ENCODE measurements at places on chromosomes 6 and 20.

- no peak for DNase-seq
Observed at GRCh38 chr6:100622907-100623692, 158.4 kb upstream of the SIM1 start.

GRCh38 chr6:158819977-158820622, 932 bp upstream of the EZR start:
- no peak for DNase-seq

GRCh38 chr6:128964233-128964755, 81.4 kb downstream of the LAMA2 start:
- DNase-seq = no peak

DNA sequence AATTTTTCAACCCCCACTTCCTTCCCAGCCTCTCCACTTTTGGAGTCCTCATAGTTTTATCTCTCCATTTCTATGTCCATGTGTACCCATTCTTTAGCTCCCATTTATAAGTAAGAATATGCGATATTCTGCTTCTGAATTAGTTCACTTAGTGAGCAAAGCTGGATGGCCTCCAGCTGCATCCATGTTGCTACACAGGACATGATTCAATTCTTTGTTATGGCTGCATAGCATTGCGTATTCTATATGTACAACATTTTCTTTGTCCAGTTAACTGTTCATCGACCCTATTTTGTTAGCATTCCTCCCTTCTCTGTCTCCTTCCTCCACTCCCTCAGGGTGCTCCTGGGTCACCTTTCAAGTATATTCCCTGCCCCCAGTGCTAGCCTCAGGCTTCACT, 210.0 kb upstream of the SSTR4 start:
- DNase-seq = no peak

- DNase-seq = no peak
Observed at GRCh38 chr6:56026455-56027180, 151.2 kb upstream of the BMP5 start.

DNA sequence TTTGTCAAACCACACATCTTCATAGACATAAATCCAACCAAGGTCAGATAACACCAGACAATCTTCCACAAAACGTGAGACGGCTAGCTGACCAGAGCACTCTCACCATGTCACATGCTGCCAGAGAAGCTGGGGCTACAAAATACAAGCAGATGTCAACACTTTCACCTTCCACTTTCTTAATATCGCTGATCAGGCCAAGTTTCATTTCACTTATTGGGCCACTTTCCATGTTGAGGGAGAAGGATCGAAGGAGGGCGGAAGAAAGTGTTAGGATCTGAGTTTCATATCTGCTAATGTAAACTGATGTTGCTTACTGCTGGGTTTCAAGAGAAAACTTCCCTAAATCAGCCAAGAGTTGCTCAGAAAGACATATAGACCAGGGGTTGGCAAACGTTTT, 177.0 kb upstream of the PRDM1 start:
- DNase-seq = no peak

GRCh38 chr6:90158936-90159335, 137.7 kb downstream of the BACH2 start:
- no peak for DNase-seq

DNA sequence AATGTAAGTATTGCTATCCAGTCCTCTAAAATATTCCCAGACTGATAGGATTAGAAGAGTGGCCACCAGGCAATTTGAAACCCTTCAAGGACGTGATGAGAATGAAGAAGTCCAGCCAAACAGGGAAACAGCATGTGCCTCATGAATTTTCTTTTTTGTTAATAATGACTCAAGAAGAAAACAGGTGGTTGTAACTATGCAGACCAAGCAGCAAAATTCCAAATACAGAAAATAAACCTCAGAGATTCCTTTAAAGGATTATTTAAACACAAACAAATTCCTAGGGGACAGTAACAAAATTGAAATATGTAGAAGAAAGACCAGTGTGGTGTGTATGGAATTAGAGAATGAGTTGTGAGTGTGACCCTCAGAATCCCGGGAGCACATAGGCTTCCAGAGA, 239.2 kb downstream of the KCNQ5 start:
- no peak for DNase-seq

DNA sequence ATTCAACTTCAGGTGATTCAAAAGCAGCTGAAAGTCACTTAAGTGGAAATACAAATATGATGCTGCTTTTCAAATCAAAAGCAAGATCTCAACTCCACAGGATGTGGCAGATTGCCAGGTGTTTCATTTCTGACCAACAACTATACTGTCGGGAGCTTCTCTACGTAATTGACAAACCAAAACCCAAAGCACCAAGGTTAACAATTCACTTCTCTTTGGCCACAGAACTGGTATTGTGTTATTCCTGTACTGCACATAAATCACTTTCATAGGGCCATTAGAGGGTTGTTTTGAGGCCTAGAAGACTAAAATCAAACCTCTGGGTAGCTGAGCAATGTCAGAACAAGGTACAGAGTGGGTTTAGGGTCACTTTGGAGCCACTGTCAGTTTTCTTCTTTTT, 169.7 kb downstream of the HAO1 start:
- DNase-seq = no peak

DNA sequence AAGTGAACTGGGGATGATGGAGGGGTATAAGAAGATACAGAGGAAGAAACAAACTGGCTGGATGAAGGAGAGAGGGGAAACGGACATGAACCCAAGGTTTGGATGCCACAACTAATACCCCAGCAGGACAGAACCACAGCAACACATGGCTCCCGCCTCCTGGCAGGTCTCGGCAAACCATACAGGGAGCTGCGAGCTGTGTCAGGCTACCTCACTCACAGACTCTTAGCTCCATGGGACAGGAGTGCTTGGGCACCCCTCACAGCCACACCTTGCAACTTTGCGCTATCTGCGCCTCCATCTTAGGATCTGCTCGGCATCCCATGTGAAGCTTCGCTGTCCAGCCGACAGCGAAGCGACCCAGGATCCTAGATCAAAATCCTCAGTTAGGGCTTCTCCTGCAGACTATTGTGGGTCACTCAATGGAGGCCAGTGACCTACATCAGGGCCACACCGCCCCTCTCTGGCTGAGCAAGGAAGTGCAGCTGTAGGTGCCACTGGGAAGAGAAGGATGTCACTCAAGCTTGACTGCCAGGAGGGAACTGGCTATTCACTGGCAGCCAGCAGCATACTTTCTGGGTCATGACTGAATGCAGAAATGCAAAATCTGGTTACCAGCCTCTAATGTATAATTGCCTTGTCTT, 174.4 kb upstream of the RIN2 start:
- DNase-seq = peak; percentile 58

- DNase-seq = peak; percentile 73
Observed at GRCh38 chr6:125904871-125905270, 51.7 kb upstream of the HINT3 start.

DNA sequence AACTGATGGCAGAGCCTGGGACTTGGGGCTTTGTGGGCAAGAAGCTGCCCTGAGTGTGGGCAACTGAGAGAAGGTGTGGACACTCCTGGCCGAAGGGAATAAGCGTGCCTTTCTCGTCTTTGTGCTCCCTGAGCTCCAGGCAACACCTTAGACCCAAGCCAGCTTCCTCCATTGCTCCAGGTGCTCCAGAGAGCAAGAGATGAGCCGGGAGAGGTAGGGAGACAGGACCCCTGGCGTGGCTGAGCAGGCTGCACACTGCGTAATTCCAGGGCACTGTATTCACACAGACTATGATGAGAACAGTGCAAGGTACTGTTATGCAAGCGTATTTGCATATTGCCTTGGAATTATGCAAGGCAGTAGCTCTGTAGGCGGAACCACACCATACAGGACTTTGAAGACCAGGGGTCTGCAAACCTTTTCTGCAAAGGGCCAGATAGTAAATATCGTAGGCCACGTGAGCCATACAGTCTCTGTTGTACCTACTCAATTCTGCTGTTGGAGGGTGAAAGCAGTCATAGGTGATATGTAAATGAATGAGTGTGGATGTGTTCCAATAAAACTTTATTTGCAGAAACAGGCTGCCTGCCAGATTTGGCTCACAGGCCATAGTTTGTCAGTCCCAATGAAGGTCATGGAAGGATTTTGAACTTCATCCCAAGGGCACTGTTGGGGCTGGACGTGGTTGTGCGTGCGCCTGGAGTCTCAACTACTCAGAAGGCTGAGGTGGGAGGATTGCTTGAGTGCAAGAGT, 42.1 kb upstream of the FAM83D start:
- no peak for DNase-seq

DNA sequence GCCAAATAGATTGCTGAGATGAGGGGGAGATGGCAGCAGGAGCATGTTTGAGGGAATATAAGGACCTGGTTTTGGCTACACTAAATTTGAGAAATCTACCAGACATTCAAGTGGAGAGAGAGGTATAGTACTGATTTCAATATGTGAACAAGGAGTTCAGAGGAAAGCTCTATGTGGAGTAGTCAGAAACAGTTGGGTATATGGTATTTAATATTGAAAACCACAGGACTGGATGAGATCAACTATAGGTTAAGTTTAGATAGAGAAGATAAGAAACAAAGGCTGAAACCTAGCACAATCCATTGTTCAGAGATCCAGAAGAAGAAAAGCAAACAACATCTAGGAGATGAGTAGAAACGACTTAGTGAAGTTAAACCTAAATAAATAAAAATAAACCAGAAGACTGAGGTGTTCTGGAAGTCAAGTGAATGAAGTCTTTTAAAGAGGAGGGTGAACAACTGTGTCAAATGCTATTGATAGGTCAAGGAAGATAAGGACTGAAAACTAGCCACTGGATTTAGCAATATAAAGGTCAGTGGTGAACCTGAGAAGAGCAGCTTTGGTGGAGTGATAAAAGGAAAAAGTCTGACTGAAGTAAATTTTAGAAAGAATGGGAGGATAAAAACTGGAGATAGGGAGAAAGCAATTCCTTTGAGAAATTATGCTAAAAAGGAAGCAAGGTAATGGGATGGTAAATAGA, 121.2 kb upstream of the RUNX2 start:
- DNase-seq = no peak

DNA sequence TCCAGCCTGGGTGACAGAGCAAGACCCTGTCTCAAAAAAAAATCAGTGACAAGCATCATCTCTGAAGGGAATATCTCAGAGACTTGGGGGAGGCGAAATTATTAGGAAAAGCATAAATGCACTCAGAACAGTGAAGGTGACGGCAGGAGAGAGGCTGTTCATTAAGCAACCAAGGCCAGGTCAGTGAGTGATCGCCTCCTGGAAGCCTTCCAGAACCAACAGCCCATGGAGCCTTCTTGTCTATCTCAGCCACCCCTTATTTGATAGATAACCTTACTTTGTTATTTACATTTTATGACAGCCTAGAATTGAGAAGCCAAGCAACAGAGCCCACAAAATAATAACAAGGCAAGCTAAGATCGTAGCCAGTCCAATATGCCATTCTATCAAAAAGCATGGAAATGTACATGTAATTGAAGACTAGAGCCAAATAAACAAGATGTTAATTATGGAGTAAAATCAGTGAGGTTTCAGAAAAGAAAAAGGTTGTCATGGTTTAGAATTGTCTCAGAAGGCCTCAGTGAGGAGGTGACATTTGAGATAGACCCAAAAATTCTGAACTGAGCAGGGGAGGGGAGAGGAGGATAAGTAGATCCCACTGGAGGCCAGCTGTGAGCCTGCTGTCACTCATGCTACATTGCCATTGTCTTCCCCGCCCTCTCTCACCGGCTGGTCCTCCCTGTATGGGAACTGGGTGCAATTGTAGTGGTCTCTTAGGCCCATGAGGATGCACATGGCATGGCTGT, 17.8 kb downstream of the BNIP5 start:
- no peak for DNase-seq

GRCh38 chr6:147384029-147384428, 124.5 kb upstream of the SAMD5 start:
- no peak for DNase-seq

DNA sequence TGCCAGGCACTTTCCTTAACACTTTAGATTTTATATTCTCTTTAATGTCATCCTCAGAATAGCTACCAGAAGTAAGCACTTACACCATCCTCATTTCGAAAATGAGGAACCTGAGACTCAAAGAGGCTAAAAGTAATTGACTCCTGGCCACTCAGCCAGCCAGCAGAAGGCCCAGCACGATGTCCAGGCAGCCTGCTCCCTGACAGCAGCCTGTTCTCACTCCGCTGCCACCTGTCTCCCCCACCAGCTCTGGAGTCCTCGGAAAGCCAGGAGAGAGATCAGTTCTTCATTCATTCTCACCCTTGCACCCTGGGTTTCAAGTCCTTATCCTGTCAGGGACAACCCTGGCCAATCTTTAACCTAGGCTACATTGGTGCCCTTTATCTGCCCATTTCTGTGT, 174.0 kb downstream of the SASH1 start:
- no peak for DNase-seq
